AG04449 (cell line): ENCODE measurements at places on chromosomes 3 and 15.

GRCh38 chr15:84001655-84002054 lies 233.9 kb upstream of the GOLGA6L4 start:
- DNase-seq: no peak

DNA sequence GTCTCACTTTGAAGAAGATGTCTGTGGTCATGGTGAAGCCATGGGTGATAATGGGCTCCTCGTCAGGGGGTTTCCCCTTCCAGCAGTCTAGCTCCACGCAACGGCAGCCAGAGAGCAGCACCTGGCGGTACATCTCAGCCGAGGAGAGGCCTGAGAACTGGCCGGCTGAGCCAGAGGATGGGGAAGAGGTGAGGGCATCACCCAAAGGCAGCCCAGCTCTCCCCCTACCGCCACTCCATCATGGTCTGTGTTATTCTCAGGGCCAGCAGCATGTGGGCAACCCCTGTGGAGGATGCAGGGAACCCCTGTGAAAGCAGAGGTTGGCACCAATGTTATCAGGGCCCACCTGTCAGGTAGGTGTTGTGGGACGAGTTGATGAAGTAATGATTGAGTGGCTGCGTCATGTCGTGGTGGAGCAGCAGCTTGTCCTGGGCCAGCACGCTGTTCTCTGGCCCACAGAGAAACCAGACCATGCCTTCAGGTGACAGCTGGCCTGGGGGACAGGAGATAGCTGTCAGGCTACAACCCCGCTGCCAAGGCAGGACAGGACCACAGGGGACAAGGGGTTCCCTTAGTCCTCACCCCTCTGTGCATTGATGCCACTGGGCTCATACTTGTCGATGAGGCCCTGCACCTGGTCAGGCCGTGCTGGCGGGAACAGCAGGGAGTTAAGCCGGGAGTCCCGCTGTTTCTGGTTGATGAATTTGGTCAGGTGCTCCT lies 9.4 kb downstream of the PLCB2 start:
- no peak for DNase-seq

GRCh38 chr3:108090049-108090700 lies 656 bp downstream of the CD47 start:
- DNase-seq: no peak

DNA sequence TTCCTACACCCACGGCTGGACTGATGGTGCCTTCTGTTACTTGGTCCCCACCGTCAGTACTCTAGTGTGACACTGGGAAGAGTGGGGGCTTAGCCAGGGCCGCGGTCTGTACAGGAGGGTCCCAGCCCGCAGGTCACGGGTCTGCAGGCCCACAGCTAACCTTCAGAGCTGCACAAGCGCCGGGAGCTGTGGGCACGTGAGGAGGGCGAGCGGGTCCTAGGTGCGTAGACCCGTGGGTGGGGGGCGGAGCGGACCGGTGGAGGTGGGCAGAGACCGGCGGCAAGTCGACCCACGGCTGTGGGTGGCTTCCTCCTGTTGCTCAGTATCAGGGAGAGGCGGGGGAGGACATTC lies 1.2 kb downstream of the TNFAIP8L3 start:
- DNase-seq: no peak

- no peak for DNase-seq
Observed at GRCh38 chr15:91553196-91553854, 300.2 kb upstream of the SLCO3A1 start.

GRCh38 chr3:163879172-163879571 lies 1199.1 kb downstream of the SI start:
- no peak for DNase-seq

GRCh38 chr15:62153228-62153627 lies 11.9 kb downstream of the C2CD4B start:
- DNase-seq: no peak

DNA sequence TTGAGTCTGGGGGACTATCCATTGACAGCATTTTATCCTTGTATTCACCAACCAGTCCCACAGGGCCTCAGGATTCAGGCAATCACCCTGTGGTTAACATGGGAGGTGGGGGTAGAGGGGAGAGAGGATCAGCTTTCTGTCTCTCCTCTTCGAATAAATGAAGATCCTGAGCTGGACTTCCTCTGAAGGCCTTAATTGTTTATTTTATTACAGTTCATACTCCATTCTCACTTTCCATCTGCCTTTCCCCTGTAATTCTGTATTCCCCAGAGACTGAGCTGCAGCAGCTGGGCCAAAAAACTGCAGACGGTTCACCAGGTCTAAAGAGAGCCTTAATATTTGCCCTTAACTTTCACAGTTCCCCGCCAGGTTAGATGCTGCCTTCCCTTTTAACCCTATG lies 11.9 kb downstream of the TAGLN3 start:
- no peak for DNase-seq

DNA sequence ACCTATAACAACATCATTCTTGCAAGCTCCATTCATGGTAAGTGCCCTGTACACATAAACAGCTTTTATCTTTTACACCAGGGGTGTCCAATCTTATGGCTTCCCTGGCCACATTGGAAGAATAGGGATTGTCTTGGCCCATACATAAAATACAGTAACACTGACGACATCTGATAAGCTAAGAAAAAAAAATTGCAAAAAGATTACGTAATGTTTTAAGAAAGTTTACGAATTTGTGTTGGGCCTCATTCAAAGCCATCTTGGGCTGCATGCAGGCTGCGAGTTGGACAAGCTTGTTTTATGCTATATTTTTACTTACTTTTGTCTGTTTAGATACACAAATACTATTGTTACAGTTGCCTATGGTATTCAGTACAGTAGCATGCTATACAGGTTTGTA lies 31.6 kb downstream of the ZNF654 start:
- DNase-seq: no peak

GRCh38 chr15:89814112-89814742 lies 425 bp downstream of the ANPEP start:
- DNase-seq: no peak

DNA sequence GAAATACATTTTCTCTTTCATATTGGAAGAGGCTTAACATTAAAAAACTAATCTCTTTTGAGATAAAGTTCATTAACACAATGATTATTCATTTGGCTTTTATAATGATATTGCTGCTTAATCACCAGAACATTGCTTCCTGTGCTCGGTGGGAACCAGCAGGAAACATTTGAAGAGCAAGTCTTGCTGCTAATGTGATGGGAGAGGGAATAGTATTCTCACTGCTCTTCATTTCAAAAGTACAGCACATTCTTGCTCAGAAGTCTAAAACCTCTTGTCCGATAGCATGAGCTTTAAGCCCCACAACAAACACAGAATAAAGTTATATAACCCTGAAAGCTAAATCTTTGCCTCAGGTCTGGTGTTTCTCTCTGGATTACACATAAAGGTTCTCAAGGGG lies 190.8 kb upstream of the CNTN4 start:
- DNase-seq: no peak

DNA sequence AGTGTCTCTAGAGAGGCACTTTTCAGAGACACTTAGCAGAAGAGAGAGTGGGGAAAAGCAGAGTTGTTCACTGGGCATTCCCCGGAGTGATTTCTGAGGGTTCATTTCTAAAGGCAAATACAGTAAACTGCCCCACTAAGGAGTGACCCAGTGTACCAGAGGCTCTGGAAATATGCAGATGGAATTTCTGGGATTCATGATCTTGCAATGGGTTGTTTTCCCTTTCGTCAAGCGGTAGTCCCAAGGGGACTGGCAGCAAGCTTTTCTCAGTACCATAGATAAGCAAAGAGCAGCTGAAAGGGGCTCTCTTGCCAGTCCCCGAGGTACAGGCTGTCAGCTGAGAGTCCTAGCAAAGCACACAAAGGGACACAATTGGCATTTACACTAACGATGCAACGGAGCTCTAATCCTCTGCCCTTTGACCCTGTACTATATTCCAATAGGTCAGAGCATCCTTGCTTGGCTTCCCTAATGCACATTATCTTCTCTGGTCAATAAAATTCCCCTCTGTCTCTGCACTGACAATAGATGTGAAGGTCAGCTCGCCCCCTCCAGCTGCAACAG lies 155.6 kb downstream of the SEMA6D start:
- no peak for DNase-seq

DNA sequence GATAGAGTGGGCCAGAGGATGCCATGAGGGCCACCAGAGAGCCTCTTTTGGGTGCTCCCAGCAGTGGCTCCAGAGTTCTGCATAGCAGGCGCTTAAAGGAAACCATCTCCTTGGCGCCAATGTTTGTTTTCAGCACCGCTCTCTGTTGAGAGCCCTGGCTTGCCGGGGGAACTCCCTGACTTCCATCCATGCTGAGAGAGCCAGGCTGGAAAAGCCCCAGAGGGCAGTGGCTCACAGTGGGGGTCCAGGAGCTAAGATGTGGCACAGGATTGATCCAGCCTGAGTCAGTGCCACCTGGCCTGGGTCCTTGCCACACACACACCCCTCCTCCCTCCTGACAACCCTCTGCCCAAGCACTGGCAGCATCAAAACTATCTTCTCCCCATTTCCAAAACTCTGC lies 50.4 kb upstream of the HACD2 start:
- no peak for DNase-seq

- no peak for DNase-seq
Observed at GRCh38 chr3:114155370-114155821, 23.5 kb downstream of the DRD3 start.

GRCh38 chr3:78908236-78908635 lies 859.6 kb downstream of the ROBO1 start:
- no peak for DNase-seq

GRCh38 chr3:31621314-31621713 lies 88.6 kb downstream of the STT3B start:
- no peak for DNase-seq

DNA sequence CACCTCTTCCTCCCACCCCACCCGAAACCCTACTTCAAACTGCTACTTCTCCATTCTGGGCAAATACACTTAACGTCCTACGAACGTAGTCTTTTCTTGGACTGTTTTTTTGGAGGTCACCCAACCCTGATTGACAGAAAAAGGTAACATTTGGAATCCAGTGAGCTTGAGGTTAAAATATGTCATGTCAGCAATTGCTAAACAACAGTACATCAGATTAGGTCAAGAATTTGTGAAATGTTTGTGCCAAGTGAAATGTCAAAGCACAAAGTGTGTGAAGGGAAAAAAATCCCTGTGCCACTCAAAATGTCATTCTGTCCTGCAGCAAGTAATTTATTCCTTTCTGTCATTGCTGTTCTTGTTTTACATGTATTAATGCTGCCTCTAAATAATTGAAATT lies 49.2 kb upstream of the PPP2R3A start:
- DNase-seq: no peak

- peak; percentile 23 for DNase-seq
Observed at GRCh38 chr15:48855501-48856440, 22.2 kb upstream of the EID1 start.

- DNase-seq: no peak
Observed at GRCh38 chr3:50620820-50621219, 3.9 kb downstream of the MAPKAPK3 start.

DNA sequence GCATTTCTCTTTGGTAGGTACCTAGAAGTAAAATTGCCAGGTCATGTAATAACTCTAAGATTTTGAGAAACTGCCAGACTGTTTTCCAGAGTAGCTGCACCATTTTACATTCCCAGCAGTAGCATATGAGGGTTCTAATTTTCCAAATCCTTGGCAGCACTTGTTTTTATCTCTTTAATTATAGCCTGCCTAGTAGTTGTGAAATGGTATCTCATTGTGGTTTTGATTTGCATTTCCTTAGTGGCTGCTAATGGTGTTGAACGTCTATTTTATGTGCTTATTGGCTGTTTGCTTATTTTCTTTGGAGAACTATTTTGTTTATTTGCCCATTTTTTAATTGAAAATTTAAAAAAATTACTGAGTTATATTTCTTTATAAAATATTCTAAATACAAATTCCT lies 117.9 kb downstream of the TCF12 start:
- DNase-seq: no peak

- no peak for DNase-seq
Observed at GRCh38 chr3:50890688-50891344, 216.1 kb downstream of the DOCK3 start.

- no peak for DNase-seq
Observed at GRCh38 chr15:81491414-81492096, 117.5 kb upstream of the TMC3 start.

DNA sequence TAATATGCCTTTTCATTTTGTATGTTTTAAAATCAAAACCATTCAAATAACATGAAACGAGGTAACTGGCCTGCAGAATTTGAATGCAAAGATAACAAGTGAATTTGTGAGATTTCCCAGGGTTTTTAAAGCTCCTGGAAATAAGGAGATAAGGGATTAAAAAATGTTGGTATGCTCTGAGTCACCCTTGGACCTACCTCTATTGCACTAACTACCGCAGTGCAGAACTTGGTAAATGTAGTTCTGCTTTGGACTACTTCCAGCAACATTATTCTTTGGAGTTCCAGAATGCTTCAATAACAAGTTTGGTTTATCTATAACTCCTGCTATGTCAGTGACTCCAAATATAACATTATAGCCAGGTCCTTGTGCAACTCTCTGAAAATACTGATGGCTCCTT lies 201.7 kb downstream of the GAP43 start:
- DNase-seq: no peak

- DNase-seq: no peak
Observed at GRCh38 chr3:112302881-112303763, 9.1 kb upstream of the SLC9C1 start.

DNA sequence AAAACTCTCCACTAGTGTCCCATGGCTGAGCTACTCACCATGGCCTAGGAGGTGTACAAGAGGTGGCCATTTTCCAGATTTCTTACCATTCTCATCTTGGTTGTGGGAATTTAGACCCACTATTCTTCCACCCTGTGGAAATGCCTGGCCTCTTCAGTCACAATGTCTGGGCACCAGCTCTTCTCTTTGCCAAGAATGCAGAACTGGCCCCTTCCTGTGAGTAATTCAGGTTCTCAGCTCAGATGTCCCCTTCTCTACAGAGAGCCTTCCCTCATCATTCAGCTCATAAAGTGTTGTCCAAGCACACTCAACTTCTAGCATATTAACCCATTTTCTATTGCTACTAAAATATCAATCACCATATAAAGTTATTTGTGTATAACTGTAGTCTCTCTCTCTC lies 575.5 kb upstream of the KCNMB2 start:
- no peak for DNase-seq

- no peak for DNase-seq
Observed at GRCh38 chr3:158839966-158840365, 38.1 kb downstream of the MFSD1 start.

DNA sequence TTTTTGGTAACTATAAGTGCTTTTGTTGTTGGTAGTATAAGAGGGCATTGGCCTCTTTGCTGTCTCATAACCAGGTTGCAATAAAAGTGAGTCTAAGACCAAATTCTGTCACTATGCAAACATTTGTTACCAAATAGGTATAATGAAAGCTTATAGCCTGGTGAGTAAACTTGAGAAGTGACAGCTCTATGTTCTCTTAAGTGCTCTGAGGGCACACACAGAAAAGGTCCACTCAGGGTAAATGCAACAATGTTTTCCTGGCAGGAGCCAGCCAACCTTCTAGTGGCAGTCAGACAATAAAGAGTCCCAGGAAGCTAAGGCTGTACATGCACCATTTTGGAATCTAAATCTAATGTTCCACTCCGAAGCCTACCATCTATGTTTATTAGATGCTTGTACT lies 262.1 kb upstream of the TGFBR2 start:
- no peak for DNase-seq

DNA sequence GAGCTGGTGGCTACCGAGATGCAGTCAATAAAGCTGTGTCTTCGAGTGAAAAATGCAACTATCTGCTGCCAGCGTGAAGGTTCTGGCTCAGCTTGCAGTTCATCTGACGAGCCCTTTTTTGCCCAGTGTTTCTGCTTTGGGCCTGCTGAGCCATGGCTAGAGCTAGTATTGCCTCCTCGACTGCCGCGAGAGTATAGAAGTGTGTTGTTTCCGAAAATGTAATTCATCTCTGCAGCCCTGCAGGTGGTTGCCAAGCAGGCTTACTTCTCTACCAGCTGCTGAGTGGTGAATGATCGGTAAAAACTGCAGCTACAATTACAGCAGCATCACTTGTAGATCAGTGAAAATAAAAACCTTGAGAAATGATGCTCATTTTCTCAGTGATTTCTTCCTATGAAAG lies 114.8 kb downstream of the DLG1 start:
- DNase-seq: no peak
